ENCODE measurements at places on chromosomes 3 and 15.

- DNase-seq, result no peak
Measured at GRCh38 chr3:46702246-46703012, 1.2 kb downstream of the TMIE start.

GRCh38 chr3:10772271-10773161 lies 43.5 kb upstream of the SLC6A11 start:
- DNase-seq, result no peak

DNA sequence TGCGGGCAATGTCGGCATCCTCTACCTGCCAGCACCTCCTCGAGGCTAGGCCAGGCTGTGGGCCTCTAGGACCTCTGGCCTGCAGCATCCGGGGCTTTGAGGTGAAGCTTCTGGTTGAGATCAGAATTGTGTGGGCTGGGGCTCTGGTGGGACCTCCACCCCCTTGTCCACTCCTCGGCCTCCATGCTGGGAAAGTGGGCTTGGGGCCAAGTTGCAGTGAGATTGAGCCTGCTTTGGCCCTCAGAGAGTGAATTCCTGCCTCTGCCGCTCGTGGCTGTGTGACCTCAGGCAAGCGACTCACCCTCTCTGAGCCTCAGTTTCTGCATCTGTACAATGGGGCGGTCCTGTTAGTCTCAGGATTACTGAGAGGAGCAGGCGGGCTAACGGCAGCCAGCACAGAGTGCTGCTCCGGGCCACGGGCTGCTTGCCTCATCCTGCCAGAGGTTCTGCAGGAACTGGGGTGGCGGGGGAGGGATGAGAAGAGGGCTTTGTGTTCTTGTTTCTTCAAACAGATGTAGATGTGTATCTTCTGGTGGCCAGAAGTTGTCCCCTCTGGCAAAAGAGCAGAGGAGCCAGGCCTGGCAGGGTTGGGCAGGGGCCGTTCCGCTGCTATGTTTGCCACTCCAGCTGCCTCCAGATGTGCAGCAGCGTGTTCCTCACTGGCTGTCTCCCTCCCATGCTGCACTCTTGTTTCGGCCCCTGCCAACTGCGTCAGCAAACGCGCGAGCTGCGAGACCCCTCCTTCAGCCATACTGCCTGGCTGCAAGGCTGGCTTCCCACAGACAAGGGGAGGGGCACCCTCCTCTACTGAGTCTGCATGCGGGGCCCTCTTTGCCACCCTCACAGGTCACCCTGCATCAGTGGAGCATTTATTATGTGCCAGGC lies 33.7 kb downstream of the FBLN2 start:
- DNase-seq, result no peak

GRCh38 chr3:135674508-135674907 lies 291.0 kb upstream of the PPP2R3A start:
- no peak for DNase-seq

GRCh38 chr3:12994357-12994606 lies 78.9 kb downstream of the IQSEC1 start:
- DNase-seq, result no peak

GRCh38 chr3:176690083-176690869 lies 507.0 kb downstream of the TBL1XR1 start:
- no peak for DNase-seq

GRCh38 chr15:94894056-94894455 lies 662.7 kb downstream of the MCTP2 start:
- DNase-seq, result no peak

DNA sequence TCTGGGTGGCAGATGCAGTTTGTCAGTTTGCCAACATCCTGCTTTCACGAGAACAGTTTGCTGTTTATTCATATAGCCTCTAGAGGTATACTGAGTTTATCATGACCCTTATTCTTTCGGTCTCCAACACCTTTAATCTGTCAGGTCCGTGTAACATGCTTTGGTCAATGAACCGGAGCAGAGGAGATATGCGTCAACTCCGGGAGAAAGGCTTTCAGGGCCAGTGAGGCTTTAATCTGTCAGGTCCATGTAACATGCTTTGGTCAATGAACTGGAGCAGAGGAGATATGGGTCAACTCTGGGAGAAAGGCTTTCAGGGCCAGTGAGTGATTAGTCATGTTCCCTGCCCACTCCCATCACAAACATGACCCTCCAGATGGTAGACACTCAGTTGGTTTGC lies 16.9 kb upstream of the GPD1L start:
- DNase-seq, result no peak

DNA sequence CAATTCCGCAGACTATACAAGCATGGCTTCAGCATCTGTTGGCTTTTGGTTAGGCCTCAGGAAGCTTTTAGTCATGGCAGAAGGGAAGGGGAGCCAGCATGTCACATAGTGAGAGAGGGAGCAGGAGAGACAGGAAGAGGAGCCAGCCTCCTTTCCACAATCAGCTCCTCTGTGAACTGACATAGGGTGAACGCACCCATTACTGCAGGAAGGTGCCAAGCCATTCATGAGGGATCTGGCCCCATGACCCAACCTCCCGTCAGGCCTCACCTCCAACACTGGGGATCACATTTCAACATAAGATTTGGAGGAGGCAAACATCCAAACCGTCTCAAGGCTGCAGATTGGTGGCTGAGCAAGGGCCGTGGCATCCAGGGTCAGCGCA lies 106.3 kb downstream of the LRRK1 start:
- DNase-seq, result no peak

DNA sequence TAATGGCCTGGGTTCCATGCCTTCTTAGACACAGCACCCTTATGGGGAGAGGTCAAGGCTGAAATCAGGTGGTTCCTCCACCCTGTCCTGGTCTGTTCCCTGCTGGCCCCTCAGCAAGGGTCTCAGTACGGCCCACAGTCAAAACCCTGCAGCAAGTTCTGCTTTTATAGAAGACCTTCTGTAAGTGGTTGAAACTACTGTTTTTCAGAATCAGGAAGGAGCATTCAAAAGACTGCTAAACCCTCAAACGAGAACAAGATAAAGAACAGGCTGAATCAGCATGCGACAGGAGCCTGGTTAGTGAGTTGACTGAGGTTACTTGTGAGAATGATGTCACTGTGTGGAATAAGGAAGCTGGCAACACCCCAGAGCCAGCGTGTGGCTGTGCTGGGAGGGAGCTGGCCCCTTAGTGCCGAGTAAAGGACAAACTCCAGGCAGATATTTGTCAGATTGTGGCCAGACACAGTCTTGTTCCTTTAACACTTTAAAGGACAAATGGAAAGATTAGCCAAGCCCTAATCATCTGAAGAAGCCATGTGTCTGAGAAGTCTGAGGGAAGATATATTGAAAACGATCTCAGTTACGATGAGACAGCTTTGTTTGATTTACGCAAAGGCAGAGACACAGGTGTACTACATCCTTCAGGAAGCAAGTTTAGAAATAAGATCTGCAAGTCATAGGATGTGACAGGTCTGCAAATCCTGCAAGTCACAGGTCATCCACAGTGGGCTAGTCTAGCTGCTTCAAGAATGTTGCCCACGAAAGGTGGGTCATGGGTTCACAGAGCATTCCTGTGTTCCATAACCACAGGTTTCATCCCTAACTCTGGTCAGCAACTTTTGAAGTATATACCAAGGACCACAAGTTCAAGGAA lies 54.0 kb downstream of the B3GNT5 start:
- peak; percentile 77 for DNase-seq

DNA sequence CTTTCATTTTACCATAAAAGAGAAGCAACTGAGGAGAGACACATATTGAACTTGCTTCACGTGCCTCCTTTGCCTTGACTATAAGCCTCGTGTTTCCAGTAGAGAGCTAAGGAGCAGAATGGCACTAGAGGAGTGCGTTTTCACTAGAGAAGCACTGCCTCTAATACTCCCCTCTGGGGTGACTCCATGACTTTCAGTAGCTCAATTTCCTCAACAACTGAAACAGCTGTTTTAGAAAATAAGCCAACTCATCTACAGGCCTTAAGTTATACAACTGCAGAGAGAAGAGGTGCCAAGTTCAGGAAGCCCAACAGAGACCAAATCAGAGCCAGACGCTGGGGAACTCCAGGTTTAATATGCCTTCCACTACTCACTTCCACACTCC lies 1.9 kb downstream of the UBP1 start:
- no peak for DNase-seq

DNA sequence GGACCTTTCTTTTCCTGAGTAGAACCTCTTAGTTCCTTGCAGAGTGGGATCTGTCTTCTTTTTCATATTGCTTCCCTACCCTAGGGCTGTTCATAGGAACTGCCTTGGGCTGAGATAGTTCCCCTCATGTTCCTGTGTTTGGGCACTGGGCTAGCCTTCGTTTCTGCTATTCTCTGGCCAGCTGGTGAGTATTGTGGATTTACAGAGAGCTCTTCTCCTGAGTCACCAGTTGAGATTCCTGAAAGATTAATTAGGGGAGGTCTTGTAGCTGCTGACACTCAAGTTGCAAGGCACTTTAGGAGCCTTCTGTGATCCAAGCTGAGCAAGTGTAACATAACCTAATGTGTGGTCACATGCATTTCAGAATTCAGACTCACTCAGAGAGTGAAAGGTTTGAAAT lies 30.7 kb downstream of the CHD2 start:
- DNase-seq, result no peak

GRCh38 chr3:155352900-155353490 lies 59.5 kb upstream of the STRIT1 start:
- no peak for DNase-seq

DNA sequence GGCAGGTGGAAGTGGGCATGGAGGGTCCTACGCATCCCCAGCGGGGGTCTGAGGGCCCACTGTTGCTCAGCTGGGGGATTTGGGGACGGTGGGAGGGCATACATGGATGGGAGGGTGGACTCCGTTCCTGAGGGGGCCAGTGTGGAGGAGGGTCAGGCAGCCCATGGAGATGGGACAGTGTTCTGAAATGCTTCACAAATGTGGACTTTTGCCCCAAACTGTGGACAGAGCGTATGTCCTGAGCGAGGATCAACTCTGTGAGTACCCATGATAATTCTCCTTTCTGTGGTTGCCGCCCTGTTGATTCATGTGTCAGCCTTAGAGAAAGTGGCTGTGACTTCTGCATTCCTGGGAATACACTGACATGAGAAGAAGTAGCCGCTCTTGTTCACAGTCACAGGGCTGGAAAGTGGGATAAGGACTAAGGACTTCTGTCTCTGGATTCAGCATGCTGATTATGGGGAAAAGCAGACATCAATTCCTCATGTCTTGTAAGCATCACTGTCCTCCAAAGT lies 33.4 kb downstream of the SMAD3 start:
- DNase-seq, result no peak

DNA sequence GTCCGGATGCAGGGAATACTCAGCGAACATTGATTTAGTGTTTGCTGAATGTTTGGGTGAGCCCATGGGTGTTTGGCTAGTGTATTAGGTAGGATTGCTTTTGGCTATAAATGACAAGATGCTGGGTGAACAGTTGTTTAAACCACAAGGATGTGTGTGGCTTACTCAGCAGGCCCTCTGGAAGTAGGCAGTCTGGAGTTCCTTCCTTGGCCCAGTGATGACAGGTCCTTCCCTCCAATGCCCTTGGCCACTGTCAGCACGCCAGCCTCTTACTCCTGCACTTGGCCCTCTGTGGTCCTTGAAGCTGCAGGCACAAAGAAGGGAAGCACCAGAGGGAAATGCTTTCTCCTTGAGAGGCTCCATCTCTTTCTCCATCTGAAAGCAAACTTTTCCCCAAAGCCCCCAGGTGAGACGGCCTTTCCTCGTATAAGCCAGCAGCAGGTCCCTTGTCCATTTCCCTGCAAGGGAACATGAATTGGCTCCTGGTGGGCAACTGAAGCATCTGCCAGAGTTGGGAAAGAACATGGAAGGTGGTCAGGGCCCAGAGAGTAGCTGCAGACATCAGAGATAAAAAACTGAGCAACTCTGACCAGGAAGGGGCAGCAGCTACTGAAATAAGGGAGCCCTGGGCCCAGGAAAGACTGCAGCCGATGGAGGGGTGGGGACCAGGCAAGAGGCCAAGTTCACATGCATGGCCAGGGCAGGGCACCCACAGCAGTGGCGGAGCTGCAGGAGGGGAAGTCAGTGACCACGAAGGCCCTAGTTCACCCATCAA lies 105.0 kb downstream of the TPRA1 start:
- DNase-seq, result no peak

- DNase-seq, result peak; percentile 20
Measured at GRCh38 chr3:3127432-3128010, 781 bp downstream of the TRNT1 start.

DNA sequence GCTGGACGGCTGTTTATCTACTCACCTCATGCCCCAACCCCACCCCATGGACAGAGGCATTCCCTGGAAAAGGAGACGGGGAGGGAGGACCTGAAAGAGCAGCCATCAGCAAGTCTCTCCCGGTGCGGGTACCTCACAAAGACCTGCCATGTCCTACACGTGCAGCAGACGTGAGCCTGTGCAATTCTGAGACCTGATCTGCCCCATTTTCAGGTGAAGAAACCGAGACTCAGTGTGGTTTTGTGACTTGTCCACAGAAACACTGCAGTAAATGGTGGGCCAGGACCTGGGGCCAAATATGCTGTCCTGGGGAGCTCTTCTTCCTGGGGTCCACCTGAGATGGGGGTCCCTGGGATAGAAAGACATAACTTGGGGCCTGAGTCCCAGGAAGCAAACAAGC lies 137.0 kb upstream of the LINGO1 start:
- DNase-seq, result no peak

- DNase-seq, result no peak
Measured at GRCh38 chr15:62390791-62391640, 225.9 kb upstream of the C2CD4B start.

GRCh38 chr15:37893309-37893708 lies 41.1 kb upstream of the TMCO5A start:
- no peak for DNase-seq

DNA sequence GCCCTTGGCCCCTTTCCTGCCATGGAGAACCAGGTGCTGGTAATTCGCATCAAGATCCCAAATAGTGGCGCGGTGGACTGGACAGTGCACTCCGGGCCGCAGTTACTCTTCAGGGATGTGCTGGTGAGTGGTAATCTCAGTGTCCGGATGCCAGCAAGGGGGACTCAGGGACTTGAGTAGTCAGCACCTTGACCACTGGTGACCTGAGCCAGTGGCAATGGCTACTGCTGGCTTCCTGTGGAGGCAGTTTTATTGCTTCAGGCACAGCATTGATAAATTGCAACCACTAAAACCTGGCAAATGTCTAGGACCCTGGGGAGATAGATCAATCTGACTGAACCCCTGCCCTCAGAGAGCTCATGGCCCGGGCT lies 830 bp downstream of the MAP2K5 start:
- DNase-seq, result no peak
